Fibroblast of villous mesenchyme (primary cell): ENCODE measurements at places on chromosomes 2 and 18.

DNA sequence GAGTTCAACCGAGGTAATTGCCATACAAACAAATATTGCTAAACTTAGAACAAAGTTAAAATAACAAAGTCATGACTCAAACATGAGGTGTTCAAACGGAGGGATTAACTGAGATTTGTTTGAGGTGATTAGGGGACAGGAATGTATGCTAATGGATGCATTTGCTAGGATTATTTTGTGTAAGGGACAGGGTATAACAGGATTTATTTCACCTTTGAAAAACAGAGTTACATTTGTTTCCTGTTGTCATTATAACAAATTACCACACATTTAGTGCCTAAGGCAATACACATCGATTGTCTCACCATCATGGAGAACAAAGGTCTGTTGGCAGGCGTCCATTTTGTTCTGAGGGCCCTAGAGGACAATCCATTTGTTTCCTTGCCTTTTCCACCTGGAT, 304.3 kb upstream of the CNTNAP5 start:
- no peak for DNase-seq

DNA sequence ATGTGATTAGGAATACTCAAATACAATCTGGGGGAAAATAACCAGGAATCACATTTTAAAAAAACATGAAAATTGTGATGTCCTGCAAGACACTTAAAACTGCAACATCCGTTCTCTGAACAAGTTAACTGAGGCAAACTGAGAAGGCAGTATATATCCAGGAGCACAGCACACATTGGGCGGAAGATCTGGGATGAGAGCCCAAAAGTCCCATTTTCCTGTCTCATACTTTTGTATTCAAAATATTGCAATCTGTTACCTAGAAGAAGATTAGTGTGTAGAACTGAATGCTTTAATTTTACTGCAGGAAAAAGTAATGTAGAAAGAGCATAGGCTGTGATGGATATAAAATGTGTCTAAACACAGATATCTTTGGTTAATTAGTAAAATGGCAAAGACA, 276.8 kb upstream of the FANCL start:
- DNase-seq, result no peak

- DNase-seq, result no peak
Measured at GRCh38 chr2:69988086-69988635, 26.7 kb upstream of the ASPRV1 start.

- no peak for DNase-seq
Measured at GRCh38 chr2:111068435-111069058, 52.2 kb upstream of the BCL2L11 start.

- no peak for DNase-seq
Measured at GRCh38 chr2:11026286-11026921, 114.7 kb downstream of the KCNF1 start.

GRCh38 chr2:53782676-53783075, 4.1 kb downstream of the ASB3 start:
- DNase-seq, result no peak

DNA sequence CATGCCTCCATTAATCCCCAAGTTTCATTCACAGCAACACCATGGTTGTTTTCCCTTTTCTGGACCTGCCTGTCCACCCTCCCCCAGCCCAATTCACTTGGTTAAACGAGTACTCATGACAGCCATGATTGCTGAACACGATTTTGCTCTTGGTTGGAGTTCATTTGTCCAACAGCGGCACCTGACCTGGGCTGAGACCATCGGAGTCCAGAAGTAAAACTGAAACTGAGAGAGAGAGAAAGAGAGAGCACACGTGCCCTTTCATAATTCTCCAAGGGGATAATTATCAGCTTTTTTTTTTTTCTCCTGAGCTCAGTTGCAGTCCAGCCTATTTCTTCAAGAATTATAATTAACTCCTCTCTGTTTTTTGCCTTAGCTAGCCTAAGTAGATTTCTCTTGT, 13.7 kb upstream of the KIF5C start:
- DNase-seq, result no peak

DNA sequence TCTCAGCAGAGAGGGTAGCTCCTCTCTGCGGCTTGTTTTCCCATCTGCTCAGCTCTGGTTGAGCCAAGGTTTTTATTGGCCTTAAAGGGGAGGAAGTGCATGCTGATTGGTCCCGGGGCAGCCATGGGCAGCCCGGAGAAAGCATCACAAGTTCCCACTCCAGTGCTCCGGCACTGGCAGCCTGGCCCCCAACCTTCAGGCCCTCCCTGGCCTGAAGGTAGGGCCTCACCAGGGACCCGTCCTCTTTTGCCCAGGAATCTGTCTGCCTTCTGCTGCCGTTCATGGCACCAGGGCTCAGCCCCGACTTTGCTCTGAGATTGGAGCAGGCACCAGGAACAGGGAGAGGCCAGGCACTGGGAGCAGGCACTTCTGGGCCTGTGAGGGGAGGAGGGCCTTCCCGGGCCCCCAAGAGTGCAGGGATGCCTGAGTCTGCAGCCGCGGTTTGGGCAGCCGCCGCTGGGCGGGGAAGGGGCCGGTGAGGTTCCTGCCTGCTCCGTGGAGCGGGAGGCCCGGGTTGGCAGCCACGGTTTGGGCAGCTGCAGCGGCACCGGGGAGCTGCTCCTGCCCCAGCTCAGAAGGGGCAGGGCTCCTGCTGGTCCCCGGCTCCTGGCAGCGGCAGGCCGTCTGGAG, 17.5 kb upstream of the ILKAP start:
- DNase-seq, result peak; percentile 51
